Activated T-helper 1 cell treated with anti-CD3 and anti-CD28 coated beads, Interleukin-12 subunit alpha, Interleukin-12 subunit beta, Interleukin-2, Interleukin-4 antibody, amounts not matched to agents 30 ng/mL and 10 ng/mL and 1 ng/mL, durations not matched to agents 14 hours and 24 hours and 36 hours (primary cell): ENCODE measurements at places on chromosomes 11 and 22.

DNA sequence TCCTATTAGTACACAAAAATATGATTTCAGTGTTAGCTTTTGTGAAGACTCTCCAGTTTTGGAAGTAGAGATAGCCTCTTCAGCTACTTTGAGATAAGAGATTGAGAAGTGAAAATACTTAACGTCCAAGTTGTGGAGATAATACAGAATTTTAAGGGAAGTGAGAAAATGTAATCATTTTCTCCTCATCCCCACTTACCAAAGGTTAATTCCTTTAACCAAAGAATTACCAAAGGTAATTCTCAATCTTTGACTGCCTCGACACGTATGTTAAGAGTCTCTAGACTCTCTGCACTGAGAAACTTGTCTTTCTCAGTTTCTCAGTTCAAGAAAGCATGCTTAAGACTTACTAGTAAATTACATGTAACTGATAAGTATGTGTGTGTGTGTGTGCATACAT lies 15.3 kb downstream of the C11orf54 start:
- no peak for DNase-seq

GRCh38 chr11:47399860-47400767 lies 8.3 kb upstream of the SLC39A13 start:
- no peak for DNase-seq

DNA sequence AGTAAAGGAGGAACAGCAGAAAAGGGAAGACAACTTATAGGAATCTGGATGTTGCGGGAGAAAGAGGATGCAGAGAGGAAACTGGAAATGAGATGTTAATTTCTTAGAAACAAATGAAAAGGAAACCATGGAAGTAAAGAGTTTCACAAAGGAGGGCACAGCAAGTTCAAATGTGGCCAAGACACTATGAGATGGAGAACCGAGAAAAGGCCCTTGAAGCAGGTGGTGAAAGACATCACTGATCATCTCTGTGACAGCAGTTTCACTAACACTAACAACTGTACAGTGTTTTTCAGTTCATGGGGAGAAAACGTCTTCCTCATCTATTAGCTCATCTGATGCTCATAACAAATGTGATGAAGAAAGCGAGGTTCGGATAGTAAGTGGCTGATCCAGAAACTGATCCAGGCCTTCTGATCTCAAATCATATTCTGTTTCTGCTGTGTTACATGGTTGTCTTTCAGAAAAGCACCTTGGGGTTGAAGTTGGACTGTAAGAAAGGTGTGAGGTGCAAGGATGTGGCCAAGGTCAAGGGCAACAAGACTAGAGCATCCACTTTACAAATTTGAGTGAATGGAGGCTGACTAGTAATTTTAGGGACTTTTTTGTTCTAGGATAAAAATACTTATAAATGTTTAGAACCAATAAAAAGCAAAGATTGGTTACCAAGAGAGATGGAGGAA lies 492.1 kb upstream of the CADM1 start:
- no peak for DNase-seq

GRCh38 chr11:128575174-128575960 lies 12.0 kb downstream of the ETS1 start:
- no peak for DNase-seq

DNA sequence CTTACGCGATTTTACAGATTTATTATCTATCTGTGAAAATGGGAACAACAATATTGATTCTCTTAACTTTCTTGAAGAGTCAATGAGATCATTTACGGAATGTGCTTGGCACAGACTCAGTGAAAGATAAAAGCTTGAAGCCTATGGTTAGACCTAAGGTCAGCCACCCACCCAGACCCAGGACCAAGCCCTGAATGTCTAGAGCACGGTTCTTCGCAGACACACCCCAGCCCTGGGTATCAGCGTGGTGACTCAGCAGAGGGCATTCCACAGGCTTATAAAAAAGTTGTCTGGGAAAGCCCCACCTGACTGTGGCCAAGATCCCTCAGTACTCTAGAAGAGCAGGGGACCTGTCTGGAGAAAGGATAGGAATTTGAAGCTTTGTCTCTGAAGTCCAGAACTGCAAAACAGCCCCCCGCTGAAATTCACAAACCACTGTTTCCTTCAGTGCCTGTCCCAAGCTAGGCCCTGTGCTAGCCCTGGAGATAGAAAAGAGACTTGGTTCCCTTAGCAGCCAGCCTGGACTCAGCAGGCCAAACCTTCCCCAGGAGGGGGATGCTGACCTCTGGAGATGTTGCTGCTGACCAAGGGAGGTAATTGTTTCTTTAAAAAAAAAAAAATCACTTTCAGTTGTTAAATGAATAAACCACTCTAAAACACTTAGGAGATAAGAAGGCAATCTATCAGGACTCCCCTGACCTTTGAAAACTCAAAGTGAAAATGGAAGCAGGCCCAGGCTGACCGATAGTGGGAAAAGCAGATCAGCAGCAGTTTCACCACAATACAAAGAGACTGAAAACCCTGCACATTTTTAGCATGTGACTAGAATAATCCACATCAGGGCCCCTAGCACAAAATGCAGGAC lies 114.0 kb downstream of the ABTB2 start:
- peak; percentile 36 for DNase-seq

- no peak for DNase-seq
Measured at GRCh38 chr11:111736181-111736590, 30.0 kb downstream of the PPP2R1B start.

GRCh38 chr11:95045812-95046211 lies 3.4 kb upstream of the KDM4F start:
- no peak for DNase-seq
